ENCODE measurements at places on chromosomes 1 and 21.

DNA sequence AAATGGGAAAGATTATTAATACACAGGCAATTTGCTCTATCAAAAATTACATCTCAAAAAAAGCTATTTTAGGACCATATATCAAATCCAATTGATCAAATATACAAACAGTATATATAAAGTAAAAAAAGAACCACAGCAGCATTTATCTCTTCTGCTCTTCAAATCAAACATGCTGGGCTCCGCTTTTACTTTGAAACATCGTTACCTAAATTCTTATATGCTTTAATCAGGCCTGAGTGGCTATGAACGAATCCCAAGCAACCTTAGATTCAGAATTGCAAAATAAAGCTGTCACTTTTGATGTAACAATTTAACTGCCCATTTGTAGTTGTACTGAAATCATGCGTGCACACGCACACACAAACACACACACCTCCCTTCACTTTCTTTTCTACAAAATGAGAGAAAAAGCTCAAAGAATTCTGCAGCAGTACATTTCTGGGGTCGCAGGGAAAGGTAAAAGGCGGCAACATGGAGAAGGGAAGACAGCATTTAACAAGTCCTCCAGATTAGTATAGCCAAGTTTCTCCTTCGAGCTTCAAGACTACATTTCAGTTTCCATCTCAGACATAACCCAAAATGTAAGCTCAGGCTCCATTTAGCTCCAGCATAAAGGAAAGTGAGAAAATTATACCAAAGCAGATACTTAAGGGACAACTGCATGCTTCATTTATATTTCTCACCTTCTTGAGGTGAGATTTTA lies 92.2 kb upstream of the TTC39A start:
- DNase-seq: no peak

DNA sequence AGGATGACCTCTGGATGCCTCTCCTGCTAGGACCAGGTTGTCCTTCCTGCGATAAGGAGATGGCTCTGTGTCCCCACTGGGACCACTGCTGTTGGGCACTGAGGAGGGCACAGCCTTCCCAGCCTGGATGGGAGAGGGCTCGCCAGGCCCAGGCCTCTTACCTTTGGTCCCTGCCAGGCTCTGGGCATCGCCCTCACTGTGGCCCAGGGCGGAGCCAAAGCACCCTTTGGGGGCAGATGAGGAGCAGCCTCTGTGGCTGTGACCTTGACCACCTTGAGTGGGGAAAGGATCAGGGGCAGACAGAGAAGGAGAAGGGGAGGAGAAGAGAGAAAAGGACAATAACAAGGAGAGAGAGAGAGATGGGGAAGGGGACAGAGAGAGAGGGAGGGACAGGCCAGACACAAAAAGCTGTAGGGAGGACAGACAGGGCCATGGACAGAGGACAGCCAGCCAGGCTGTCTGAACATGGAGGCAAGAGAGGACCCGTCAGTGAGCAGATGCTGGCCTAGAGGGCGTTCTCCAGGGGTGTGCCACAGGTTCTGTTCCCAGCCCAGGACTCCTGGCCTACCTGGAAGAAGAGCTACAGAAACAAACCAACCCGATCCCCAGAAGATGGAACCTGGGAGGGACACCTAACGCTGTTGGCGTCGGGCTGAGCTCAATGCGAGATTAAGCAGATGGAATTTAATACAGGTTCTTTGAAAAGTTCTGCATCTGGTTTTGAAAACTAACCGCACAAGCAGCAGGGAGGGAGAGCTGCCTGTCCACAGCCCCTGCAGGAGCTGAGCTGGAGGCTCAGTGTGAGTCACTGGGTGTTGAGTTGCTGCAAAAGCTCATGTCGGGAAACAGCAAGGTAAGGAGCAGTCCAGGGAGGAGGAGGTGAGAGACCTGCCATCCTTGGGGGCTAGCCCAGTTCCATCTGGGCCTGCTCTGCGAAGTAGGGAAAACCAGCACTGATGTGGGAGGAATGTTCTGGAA lies 262.1 kb downstream of the PTPRU start:
- DNase-seq: no peak

- DNase-seq: no peak
Observed at GRCh38 chr1:79457562-79458224, 451.2 kb upstream of the ADGRL4 start.

DNA sequence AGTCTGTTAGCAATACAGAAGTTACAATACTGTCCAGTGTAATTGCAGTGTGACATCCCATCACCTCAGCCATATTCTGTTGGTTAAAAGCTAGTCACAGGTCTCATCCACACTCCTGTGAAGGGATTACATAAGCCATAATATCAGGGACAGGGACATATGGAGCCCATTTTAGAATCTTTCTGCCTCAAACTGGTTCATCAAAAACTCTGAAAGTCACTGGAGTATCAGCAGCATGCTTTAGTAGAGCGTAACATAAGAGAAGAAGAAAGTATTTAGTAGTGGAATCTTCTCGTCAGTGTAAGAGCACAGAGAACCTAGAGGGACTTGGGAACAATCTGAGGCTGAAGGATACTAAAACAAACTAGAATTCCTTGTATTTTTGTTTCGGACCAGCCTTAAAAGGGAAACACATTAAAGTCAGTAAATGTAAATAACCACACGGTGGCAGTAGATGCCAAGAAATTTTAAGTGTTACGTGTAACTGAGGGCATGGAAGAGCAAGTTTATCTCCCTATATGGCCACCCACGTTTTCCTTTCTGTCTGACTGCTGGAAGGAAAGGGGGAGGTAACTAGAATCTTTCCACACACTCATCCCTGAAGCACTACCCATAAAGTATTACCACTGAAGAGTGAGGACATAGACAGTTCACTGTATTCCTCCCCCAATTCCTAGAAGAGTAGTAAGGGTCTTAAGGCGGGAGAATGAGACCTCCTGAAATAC lies 41.6 kb upstream of the AGL start:
- peak; percentile 85 for DNase-seq

- DNase-seq: no peak
Observed at GRCh38 chr1:17112496-17113236, 6.6 kb downstream of the PADI2 start.

DNA sequence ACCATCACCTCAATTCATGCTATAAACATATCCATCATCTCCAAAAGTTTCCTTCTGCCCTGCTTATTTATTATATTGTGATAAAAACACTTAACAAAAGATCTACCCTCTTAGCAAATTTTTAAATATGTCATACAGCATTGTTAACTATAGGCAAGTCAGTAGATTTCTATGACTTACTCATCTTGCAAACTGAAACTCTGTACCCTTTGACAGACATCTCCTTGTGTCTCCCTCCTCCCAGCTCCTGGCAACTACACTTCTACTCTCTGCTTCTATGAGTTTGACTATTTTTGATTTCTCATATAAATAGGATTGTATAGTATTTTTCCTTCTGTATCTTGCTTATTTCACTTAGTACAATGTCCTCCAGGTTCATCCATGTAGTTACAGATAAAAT lies 174.8 kb downstream of the TNFSF18 start:
- no peak for DNase-seq

DNA sequence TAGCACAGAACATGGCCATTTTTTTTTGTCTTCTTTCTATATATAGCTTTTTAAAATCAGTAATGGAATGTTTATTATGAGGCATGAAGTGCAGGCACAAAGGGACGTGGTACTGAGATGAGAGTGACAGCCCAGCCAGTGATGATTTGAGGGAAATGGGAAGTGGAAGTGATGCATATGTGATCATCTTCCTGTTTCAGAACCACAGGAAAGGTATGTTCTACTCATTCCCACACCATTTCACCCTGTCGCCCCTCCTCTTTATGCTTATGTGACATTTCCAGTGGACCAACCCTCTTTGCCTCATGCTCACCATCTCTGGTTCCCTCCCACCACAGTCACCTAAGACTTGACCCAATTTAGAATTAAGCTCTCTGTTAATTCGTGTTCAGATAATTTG lies 24.3 kb downstream of the PTGS2 start:
- DNase-seq: peak; percentile 16

DNA sequence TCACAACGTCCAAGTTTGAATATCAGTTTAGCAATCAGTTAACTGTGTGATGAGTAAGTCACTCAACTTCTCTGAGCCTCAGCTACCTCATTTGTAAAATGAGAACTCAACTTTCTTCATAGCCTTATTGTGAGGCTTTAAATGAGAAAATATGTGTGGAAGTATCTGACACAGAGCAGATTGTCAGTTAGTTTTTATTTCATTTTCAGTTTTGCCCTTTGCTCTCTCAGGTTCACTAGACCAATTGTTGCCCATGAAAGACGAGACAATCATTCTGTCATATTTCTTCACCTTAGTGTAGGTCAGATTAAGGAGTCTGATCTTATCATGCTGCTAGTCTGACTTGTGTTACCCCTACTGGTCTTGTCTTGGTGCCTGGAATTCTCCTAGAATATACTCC lies 232.8 kb upstream of the PTBP2 start:
- DNase-seq: no peak

- DNase-seq: no peak
Observed at GRCh38 chr1:17696417-17697301, 58.5 kb upstream of the ACTL8 start.

DNA sequence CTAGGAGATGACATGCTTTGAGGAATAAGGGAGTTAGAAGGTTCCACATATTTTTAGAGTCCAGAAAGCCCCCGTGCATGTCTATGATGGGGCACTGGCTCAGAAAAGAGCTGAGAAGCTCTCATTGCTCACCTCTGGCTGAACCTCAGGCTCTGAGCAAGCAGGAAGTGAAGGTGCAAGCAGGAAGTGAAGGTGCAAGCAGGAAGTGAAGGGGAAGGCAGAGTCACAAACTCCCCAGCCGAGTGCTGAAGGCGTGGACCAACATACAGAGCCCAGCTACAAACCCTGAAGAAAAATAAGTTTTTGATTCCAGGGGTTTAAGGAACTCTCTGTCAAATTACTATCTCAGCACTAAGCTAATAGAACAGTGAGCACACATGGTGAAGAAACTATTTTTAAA lies 7.0 kb downstream of the KRTAP10-8 start:
- no peak for DNase-seq

- no peak for DNase-seq
Observed at GRCh38 chr1:59766227-59766855, 48.4 kb upstream of the HOOK1 start.

DNA sequence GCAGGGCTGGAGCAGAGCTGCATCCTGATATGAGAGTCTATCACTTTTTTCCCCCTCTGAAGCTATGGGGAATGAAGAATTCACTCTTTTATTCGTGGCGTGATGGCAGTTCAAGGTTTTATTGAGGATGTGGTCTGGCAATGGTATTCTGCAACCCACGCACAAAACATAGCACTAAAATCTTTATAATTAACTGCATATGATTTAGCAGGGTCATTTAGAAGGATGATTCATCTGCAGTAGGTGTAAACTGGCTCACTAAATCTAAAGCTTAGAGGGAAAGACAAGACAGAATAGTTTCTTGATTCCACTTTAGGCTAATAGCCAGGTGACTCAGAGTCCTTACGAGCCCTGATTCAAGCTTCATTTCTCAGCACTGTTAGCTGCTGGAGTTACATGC lies 25.0 kb upstream of the CHRM3 start:
- DNase-seq: no peak

DNA sequence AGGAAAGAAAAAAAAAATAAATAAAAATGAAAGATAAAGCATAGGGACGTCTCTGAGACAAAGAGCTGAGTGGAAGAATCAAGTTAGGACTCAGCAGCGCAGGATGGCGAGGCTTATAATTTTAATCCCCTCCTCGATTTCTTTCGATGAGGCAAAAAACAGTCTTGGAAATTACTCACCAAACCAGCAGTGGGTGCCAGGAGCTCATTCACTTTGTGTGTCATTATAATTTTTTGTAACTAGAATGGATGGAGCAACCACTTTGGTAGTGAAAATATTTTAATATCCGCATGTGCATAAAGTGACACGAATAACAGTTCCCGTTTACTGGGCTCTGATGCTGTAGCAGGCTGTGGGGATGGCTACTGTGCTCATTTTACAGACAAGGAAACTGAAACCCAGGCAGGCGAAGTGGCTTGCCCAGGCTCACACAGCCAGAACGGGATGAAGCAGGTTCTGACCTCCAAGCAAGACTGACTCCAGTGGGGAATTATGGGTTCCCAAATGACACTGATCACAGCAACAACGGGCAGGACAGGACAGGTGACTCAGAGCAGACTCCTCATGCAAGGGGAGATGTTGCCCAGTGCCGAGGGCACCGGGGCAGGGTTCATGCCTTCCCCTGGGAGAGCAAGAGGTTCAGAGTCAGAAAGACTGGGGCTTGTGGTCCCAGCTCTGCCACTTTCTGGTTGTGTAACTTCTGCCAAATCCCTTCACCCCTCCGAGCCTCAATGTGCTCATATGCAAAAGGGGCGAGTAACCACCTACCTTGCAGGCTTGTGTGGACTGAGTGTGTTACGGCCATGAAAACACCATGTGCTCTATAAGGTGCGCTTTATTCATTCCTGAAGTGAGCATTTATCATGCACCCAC lies 63.6 kb downstream of the RUNX3 start:
- DNase-seq: no peak

DNA sequence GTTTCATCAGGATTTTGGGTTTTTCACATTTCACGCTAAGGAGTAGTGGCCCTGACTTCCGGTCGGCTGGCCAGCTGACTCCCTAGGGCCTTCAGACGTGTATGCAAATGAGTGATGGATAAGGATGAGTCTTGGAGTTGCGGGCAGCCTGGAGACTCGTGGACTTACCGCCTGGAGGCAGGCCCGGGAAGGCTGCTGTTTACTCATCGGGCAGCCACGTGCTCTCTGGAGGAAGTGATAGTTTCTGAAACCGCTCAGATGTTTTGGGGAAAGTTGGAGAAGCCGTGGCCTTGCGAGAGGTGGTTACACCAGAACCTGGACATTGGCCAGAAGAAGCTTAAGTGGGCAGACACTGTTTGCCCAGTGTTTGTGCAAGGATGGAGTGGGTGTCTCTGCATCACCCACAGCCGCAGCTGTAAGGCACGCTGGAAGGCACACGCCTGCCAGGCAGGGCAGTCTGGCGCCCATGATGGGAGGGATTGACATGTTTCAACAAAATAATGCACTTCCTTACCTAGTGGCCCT lies 23.1 kb upstream of the TNFRSF1B start:
- DNase-seq: peak; percentile 95

DNA sequence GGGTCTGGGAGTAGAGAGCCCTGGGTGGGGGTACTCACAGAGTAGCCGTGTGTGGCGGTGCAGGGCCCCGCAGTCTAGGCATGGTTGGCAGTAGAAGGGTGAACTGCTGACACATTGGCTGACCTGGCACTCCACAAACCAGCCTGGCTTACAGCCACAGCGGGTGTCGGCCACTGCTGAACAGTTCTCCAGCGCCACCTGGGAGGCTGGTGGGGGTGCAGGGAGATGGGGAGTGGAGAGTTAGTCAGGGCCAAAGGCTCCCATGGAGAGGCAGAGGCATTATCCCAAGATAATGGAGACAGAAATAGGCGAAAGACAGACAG lies 1.5 kb downstream of the TNFRSF25 start:
- no peak for DNase-seq

GRCh38 chr1:19319196-19319595 lies 7.1 kb downstream of the SLC66A1 start:
- no peak for DNase-seq

DNA sequence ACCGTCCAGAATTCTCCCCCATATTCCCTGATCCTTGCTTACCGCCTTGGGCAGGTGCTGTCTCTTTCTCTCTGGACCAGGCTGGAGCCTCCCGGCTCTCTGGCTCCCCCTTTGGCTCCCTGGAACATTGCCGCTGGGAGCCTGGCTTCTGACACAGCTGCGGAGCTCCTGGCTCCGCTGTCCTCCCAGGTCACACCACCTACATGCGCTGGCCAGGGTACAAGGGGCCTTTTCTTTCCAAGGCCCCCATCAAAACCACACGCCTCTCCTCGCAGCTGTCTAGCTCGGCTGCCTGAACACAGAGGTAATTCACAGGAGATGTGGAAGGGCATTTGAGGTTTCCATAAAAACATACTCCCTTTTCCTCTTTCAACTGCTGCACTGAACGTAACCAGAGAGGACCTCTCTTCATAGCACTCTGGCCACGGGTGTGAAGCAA lies 7.5 kb upstream of the ZNF648 start:
- no peak for DNase-seq

- DNase-seq: no peak
Observed at GRCh38 chr21:44596068-44596725, 3.9 kb upstream of the KRTAP10-6 start.
